ENCODE measurements at places on chromosomes 1 and 21.
A peak's percentile ranks its signal among the peaks of the same experiment; 100 is the strongest.

GRCh38 chr1:6889875-6890480 is 104.7 kb downstream of the CAMTA1 start:
- DNase-seq: peak; percentile 48

GRCh38 chr21:25660233-25660632 is 21.2 kb downstream of the JAM2 start:
- no peak for DNase-seq

GRCh38 chr1:211492511-211493132 is 660 bp upstream of the RD3 start:
- no peak for DNase-seq

- DNase-seq: no peak
Observed at GRCh38 chr1:228018125-228018398, 11.3 kb downstream of the WNT3A start.

DNA sequence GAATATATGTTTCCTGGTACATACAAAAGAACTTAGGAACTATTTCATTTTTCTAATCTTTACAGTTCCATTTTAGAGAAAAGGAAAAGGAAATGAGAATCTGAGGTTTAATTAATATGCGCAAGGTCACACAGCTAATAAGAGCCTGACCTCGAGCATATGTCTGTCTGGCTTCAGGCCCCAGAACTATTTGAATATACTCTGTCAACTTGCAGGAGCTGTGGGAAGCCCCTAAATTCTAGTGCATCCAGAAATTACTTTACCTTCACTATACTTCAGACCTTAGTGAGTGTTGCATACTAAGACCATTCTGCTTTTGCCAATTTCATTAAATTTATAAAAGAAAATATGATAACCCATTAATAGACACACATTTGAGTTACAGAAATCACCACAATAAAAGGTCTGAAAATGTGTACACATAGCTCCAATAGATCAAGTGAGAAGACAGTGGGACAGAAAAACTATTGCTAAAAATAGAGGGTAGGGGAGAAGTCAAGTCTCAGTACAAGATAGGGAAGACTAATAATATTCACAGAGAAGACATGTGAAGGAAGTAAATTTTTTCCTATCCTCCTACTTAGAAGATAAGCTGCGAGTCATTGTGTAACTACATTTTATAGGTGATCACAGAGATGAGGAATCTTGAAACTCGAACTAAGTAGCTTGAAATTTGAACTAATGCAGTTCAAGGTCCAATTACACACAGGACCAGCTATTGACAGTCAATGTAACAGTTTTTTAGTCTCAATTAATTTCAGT is 3.8 kb downstream of the RGS13 start:
- no peak for DNase-seq

DNA sequence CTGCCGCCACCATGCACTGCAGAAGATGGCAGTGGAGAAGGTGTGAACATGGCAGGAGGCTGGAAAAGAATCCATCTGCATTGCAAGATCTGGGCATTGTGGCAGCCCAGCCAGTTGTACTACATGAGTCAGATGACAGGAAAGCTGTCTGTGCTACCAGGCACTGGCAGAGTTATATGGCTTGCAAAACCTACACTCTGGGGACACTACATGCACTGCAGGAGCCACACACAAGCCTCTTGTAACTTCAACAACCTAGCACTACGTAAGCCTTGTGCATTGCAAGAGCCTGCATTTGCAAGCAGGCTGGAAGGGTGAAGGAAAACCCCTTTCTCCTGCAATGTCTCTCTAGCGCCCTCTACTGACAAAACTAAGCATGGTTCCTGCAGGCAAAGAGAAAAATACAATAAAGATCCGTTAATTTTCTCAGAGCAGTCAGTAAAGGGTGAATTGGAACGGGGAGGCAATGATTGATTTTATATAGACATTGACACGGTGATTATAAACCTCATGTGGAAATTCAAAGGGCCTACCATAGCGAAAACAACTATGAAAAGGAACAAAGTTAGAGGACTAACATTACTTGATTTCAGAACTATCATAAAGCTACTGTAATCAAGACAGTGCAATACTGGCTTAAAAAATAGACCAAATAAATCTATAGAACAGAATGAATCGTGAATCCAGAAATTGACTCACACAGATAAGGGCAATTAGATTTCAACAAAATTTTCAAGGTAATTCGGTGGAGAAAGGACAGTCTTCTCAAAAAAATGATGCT is 26.2 kb upstream of the DYNLT5 start:
- peak; percentile 53 for DNase-seq

GRCh38 chr1:207402744-207403143 is 51.4 kb upstream of the CR2 start:
- no peak for DNase-seq

DNA sequence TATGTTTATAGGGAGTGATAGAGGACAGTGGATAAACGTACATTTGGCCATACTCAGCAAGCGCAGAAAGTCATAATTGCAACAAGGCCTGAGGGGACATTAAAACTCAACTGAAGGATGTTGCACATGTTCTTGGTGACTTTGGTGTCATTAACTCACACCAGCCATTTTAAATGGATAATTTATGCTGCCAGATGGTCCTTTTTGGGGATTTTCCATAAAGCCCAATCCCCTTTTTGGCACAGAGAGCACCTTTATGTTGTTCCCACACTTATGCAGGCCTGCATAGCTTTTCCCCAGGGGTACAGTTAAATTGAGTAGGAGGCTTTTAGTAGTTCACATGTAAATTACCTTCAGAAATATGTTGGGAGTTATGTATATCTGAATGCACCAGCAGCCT is 279.6 kb downstream of the NFIA start:
- no peak for DNase-seq

All from HL-60 (cell line).